CD14-positive monocyte (primary cell): ENCODE measurements at places on chromosomes 2 and 18.

GRCh38 chr2:20449501-20450200, 2.8 kb downstream of the RHOB start:
- no peak for DNase-seq

DNA sequence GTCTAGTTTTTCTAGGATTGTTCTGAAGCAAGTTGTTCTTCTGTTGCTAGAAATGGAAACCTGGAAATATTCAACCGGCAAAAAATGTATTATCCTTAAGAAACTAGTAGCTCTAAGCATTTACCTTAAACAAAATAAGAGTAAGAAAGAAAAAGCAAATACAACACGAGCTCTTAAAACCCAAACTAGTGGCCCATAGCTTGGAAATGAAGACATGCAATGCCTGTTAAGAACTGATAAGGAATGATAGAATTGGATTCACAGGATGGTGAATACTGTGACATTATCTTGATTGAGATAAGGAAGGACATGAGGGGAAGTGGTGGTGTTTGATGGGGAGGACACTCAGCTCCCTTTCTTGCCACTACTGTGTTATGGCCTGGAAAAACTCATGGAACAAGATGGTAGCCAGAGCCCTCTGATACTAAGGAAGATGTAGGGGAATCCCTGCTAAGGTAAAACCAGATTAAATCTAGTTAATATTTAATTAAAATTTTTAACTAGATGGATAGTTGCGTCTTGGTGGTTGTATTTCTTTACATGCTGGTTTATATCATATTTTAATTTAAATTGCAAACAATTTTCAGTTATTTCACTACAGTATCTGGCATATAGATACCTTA, 193.8 kb downstream of the LPIN1 start:
- no peak for DNase-seq

GRCh38 chr2:20483194-20483895, 36.5 kb downstream of the RHOB start:
- DNase-seq, result no peak

DNA sequence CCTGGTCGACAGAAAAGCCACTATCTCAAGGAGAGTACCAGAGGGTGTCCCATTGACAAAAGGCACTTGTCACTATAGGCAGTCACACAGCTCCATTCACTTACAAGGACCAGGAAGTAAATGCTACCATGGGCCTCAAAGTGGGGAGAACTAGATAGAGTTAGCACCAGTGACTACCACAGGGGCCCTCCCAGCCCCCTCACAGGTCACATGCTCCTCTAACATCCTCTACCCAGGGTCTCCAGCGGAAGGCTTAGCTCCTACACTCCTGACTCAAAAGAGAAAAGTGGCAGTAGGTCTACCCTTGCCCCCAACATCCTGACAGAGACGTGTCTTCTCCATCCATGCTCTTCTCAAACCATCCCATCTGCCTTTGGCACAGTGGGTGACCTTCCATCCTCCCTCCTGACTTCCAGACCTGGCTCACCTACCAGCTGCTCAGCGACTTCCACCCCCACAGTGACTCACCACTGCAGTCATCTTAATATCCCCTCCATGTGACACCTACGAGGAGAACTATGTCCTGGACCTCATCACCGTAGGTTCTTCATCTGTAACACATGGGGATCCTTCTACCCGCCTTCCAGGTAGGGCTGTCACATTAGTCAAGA, 5.6 kb upstream of the DNMT3A start:
- no peak for DNase-seq

DNA sequence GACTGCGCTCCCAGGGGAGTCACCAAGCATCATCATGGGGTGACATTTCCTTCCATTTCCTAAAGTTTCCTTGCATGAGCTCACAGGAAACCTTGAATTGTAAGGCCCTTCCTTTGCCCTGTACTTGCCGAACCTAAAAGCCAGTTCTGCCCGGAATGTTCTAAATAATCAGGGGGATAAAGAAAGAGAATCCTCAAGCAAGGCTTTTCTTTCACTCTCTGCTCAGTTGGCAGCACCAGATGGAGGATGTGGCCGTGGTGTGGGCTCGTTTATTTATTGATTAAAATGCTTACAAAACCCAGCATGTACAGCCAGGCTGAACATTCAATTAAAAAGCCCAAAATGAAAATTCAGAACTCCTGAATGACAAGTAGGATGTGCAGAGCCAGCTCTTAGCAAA, 170.5 kb downstream of the SH3RF3 start:
- no peak for DNase-seq

DNA sequence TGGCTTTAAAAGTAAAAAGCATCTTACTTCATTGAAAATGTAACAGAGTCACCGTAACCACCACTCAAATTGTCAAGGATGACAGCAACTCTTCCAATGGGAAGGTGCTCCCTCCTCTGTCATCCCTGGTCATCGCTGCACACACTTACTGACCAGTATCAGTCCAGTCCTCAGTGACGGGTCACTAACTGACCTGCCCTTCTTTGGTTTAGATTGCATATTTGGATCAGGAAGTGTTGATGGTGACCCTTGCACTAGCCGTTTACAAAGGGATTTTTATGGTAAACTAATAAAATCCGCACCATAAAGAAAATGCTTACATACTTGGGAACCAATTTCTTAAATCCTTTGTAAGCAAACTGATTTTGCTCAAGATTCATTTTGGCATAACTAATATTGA, 141.9 kb upstream of the ACAA2 start:
- no peak for DNase-seq

- no peak for DNase-seq
These were observed 248.3 kb downstream of the KCNE4 start for GRCh38 chr2:223300326-223300725.

DNA sequence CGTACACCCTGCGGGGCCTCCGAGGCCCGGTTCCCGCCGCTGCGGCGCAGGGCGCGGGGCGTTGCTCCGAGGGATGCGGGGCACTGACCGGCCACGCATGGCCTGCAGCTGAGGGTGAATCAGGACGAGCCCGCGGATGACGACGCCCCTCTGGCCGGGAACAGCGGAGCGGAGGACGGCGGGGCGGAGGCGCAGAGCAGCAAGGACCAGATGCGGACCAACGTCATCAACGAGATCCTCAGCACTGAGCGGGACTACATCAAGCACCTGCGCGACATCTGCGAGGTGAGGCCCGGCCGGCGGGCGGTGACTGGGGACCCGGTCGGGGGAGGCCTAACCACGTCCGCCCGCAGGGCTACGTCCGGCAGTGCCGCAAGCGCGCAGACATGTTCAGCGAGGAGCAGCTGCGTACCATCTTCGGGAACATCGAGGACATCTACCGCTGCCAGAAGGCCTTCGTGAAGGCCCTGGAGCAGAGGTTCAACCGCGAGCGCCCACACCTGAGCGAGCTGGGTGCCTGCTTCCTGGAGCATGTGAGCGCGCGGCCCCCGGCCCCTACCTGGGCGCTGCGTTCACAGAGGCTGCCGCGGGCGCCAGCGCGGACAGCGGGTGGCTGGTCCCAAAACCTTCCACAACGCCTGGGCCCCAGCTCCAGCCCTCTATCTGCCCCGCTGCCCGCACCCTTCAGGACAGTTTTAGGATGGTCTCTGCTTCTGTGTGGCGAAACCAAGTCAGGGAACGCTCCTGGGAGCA, 53.2 kb downstream of the FAM168B start:
- DNase-seq, result no peak

DNA sequence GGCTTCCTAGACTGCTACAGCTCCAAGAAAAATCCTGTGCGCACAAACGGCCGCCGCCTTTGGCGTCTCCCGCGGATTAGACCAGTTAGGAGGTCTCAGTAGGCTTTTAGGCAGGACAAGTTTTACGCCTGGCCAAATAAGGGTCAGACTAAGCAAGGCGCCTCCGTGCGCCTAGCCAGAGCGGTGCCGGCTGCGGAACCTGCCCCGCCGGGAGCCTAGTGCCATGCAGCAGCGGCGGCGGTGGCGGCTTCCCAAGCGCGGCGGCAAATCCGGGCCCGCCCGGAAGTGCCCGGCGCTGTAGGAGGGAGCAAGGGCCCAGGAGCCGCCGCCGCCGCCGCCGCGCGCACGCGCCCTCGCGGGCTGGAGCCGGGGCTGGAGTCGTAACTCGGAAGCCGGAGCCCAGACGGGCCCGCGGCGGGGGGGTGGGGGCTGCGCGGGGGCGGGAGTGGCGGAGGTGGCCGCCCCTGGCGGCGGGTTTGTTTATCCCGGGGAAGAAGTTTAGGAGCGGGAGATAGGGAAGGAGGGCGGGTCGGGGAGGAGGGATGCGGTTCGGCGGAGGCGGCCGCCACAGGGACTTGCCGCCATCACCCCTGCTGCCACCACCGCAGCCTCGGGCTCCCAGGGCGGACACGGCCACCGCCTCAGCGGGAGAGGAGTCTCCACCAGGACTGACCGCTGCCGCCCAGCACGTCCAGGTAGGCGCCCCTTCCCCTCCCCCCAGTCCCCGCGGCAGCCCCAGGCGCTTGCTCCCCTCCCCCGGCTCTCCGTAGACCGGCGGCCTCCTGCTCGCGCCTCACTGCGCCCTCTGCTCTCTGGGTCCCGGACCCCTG, at the start of gene SPOPL:
TSS of gene SPOPL (plus strand) at position 346 of the 830 bp plus-strand sequence. CDS start 48,447 bp downstream, outside the sequence.
- DNase-seq, result peak; percentile 89
